ENCODE measurements at places on chromosomes 1 and 21. TPM values are rescaled to one million over a fixed set of nuclear protein-coding genes. Genes with fewer than 3 reads are reported as not detected.

Gene UBL4B
- total RNA-seq: not detected

Gene GNG4
- total RNA-seq: 0.18 TPM

Gene SH3BGR
- total RNA-seq: 116 TPM

Gene PTGFR
- not detected for total RNA-seq

Gene TINAGL1
- 10.3 TPM for total RNA-seq

Gene LMX1A
- not detected for total RNA-seq

Gene ATP6V1G3
- not detected for total RNA-seq

Data from cardiac muscle cell (in vitro differentiated cells and primary cell).